ENCODE measurements at places on chromosomes 13 and 19.

- DNase-seq, result no peak
Observed at GRCh38 chr13:111577208-111577828, 256.9 kb downstream of the TEX29 start.

DNA sequence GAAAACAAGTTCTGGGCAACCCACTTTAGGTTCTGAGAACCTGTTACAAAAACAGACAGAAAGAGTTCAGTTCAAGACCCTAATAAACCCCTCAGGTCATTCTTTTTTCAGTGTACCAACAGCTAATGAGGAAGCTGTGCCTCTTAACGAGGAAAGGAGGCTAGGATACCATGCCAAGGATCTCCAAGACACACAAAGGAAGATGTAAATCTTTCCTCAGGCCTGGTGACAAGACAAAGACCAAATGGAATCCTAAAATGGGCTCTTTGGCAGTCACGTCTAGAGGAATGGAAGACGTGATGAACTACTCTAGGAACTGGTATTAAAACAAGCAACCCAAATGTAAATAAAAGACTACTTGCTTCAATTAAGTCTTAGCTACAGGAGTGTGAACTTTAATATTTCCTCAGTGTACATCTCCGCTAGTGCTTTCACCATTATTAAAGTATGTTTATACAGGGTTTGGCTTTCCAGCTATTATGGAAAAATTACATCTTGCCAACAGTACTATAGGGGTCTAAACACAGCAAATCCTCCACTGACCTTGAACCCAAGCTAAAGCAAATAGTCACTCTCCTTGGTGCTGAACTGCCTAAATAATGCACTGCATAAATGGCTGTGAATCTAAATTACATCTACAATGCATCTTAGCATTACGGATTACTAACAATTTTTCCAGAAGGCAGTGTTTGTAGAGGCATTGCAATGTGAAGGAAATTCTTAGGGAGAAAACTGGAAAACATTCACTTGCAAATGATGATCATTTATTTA lies 42.3 kb downstream of the ENOX1 start:
- no peak for DNase-seq

DNA sequence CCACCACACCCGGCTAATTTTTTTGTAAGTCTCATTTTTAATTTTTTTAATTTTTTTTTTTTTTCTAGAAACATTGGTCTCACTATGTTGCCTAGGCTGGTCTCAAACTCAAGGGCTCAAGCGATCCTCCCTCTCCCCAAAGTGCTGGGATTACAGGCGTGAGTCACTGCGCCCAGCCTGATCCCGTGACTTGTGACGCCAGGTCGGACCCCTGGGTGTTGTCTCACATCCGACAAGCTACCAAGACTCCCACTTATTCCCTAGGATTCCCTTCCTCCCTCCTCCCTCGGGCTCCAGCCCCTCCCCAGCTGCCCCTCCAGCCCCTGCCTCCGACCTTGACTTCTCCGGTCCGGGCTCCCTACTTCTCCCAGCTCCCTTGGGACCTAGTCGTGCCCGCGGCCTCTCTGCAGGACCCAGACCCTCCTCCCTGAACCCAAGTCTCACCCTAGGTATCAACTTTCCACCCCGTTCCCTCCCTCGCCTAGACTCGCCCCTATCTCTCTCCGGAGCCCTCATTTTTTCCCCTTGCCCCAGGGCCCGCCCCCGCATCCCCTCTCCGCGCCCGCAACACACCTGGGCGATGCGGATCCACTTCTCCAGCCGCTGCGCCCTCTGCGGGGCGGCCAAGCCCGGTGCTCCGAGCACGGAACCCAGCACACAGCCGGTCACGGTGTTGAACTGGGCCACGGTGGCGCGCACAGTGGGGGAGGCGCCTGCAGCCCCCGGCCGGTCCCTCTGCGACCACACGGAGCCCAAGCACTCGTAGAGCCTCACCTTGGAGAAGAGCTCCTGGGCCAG lies 13.1 kb downstream of the RGL3 start:
- DNase-seq, result no peak

DNA sequence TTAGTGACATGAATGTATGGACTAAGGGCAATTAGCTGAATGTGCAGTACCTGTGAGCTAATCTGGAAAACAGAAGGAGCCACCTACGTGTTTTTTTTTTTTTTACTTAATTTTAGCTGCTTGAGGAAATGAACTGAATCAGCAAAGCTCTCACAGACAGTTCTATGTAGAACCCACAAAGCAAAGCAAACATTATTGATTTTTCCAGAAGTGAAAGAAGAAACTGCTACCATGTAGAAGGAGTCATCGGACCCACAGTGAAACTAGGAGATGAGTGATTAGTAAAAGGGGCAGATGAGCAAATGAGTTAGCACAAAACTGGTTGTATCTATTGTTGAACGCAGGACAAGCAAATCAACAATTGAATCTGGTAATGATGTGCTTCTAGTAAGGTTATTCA lies 94.1 kb upstream of the SLC7A1 start:
- no peak for DNase-seq

DNA sequence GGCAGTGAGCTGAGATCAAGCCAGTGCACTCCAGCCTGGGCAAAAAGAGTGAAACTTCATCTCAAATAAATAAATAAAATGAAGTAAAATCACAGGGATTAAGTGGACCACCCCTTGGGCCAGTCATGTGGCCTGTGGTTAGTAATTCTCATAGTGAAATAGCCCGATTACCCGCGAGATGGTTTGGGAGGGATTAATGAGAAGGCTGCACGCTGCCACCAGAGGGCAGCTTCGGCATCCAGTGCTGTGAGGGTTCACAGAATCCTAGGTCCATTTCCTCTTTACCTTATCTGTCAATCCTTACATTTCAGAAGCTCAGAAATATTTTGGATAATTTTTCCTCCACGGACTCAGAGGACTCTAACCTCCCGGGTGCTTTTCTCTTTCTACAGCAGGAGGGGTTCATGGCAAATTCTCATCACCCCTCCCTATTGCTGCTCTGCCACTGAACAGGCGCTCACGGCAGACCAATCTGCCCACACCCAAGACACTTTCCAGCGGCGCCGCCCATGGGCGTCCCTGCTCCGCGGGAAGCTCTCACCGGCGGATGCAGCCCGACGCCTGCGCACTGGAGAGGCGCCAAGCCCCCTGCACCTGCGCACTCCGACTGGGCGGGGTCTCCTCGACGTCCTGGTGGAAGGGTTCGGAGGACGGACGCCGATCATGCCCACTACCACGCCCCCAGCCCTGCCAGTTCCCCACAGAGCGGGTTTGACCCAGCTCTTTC lies 11.0 kb downstream of the ZNF835 start:
- no peak for DNase-seq

DNA sequence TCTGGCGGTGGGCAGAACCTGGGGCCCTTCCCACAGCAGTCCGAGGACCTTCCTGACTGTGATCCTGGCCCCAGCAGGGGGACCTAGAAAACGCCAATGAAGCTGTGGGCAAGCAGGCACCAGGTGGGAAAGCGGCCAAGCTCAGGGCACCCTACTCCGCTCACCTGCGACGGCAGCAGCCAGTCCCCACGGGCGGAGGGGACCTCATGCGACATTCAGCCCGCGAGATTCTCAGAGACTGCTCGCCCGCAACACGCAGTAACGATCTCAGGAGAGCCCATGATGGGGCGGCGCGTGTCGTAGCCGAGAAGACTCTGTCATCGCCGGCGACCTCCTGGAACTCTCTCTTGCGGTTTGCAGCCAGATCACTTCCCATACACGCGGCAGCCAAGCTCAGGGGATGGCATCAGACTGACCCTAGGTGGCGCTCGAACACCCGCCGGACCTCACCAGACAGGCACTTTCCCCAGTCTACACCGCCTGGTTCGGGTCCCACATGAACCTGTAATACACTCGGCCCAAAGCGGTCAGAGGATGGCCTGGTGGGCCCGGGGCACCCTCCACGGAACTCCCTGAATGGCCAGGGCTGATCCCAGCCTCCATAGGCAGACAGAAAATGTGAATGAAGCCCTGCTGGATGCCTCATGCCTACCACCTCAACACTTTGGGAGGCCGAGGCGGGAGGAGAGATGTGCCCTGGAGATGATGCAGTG lies 26.5 kb downstream of the MAN2B1 start:
- DNase-seq, result peak; percentile 67

GRCh38 chr13:33490461-33491327 lies 205.1 kb upstream of the STARD13 start:
- DNase-seq, result no peak

GRCh38 chr13:28128030-28128429 lies 10.3 kb upstream of the PAN3 start:
- no peak for DNase-seq

DNA sequence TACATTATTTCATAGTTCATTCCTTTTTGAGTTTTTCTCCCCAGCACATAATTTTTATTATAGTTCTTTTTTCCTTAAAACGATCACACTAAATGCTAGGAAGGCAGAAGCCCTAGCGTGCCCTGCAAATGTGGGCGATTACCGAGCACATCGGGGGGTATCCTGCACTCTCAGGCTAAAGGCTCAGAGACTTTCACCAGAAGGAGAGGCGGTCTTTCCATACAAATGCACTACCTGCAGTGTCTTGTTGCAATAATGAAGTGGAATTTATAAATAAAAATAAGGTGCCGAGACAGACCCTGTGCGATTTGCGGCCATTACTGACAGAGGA lies 29.3 kb upstream of the SPACA7 start:
- no peak for DNase-seq

DNA sequence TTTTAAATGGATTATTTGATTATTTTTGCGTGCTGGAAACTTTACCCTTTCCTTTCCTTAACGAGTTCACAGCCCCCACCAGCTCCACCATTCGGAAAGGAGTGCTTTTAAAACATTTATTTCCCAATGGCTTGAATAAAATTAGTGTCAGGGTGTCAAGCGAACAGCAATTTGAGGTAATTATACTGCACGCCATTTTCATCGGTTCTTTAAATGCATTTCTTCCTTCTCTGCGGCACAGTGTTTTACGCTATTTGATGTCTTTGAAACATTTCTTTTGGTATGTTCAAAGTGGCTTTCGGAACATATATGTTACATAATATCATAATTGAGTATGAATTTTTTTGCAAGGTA lies 309 bp upstream of the SLITRK1 start:
- DNase-seq, result no peak

DNA sequence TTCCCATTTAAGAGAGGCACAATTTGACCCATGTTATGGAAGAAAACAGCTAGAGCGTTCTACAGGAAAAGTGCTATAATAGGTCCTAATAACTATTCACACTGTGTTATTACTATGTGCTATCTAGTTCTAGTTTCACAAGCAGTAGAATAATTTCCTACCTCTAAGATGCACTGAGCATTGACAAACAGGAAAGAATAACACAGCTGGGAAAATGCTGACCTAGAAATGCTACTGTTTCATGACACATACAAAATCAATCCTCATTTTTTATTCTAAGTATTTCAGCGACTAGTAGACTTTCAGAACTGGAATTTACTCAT lies 259.5 kb downstream of the ITGBL1 start:
- no peak for DNase-seq

- DNase-seq, result no peak
Observed at GRCh38 chr19:48989701-48990291, 3.3 kb downstream of the GYS1 start.

DNA sequence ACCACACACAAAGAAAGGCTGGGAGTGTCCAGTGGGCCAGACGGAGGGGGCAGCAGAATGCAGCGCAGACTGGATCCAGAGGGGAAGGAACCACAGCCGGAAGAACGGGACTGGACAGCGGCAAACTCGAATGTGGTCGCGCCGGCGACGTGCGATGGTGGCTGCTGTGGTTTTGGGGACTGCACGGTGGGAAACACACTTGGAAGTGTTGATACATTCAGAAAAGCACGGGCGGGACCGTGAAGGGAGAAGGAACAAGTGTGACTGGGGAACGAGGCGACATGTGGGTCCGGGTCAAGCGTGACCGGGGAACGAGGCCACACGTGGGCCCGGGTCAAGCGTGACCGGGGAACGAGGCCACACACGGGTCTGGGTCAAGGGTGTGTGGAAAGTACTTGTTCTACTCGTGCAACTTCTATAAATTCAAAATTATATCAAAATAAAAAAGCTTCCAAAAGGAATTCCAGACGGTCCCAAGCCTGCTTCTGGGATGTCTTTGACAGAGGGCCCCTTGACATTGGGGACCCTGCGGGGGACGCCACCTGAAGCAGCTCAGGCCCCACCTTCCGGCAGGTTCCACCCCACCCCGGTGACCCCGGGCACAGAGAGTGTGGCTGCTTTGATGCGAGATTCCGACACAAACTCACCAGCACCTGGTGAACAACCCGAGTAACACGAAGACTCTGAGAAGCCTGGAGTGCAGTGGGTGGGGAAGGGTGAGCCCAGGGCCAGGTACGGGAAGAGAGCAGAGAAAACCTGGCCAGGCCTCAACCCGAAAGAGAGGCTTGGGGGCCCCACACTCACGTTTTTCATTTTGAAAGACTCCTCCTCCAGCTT lies 25.1 kb upstream of the C13orf46 start:
- no peak for DNase-seq

- no peak for DNase-seq
Observed at GRCh38 chr19:17351815-17352435, 14.6 kb downstream of the GTPBP3 start.

GRCh38 chr13:45953082-45953481 lies 99.5 kb downstream of the ZC3H13 start:
- no peak for DNase-seq

- no peak for DNase-seq
Observed at GRCh38 chr19:1110809-1111640, 7.2 kb downstream of the GPX4 start.

- no peak for DNase-seq
Observed at GRCh38 chr19:13995017-13995728, 10.9 kb downstream of the RFX1 start.

- no peak for DNase-seq
Observed at GRCh38 chr13:93847162-93847561, 620.6 kb downstream of the GPC6 start.

GRCh38 chr19:18905513-18906236 lies 9.7 kb upstream of the CERS1 start:
- no peak for DNase-seq
